CMK (cell line): ENCODE measurements at places on chromosomes 13 and 19.

- DNase-seq, result no peak
These were observed 17.4 kb downstream of the NBEA start for GRCh38 chr13:34959489-34959888.

DNA sequence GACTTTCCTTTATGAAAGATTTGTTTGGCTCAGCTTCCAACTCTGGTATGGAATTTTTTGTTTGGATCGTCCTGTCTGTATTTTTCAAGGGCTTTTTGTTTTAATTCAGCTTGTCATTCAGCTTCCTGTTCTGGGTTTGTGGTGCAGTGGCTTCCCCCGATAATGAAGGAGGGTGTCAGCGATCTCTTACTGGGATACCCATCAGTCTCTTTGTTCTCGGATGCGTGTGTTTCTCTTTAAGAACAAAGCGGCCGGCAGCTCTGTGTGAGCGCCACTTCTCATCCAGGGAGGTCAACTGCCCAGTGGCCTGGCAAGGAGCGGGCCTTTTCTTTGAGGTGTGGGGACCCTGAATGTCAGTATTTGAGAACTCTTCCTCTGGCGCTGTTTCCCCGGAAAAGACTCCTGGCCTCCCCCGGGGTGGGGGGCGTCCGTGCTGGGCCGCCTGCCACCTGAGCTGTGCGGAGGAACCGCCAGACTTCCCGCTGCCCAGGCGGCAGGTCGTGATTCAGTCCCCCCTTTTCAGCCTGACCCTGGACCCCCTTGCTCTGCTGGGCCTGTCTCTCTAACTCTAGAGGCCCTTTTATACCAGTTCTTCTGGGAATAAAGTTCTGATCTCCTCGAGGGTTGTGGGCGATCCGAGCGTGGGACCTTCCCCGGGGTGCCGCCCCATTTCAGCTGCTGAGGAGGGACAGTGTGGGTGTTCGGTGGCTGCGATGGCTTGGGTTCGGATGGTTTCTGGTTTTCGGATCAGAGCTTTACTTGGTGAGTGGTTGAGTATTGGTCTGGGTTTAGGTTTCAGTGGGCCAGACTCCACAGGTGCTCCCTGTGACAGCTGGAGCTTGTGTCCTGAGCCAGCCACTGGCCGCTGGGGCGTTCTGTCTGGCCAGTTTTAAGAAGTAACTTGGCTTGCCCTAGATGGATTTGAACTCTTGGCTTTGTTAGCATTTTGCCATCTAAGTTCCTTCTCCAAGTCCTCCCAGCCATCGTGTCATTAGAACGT lies 3.4 kb downstream of the SF3A2 start:
- peak; percentile 83 for DNase-seq

DNA sequence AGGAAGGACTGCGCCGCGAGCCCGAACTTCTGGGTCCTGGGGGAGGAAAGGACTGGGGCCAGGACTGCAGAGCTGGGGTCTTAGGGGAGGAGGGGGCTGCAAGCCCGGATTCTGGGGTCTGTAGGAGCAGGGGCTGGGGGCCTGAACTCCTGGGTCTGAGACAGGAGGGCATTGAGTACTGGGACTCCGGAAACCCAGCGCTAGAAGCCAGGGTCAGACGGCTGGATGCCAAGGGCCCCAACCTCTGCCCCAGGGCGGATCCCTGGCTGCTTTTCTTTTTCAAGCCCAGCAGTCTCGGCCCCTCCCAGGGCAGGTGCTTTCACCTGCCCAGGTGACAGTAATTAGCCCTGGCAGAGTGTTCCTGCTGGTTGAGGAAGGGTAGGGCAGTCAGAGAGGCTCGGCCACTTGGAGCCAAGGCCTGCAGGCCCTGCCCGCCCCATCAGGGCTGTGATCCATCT lies 2.3 kb downstream of the MYH14 start:
- DNase-seq, result no peak

- DNase-seq, result no peak
These were observed 1146.2 kb upstream of the SPRY2 start for GRCh38 chr13:81487151-81487550.

DNA sequence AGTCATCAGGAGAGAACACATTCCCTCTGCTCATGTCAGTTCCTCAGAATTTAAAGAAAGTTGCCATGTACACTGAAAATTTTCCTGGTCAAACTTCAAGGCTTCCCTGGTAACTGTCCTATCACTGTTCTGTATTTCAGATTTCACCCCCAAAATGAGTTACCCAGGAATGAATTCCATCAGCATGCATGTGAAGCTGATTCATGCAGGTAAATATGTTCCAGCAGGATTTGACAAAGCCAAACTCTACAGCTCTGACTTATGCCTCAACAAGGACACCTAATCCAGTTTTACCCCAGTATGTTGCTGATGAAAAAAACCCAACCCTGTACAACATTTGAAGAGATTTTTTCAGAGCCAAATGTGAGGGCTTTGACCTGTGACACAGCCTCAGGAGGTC lies 21.5 kb downstream of the LIG4 start:
- no peak for DNase-seq

DNA sequence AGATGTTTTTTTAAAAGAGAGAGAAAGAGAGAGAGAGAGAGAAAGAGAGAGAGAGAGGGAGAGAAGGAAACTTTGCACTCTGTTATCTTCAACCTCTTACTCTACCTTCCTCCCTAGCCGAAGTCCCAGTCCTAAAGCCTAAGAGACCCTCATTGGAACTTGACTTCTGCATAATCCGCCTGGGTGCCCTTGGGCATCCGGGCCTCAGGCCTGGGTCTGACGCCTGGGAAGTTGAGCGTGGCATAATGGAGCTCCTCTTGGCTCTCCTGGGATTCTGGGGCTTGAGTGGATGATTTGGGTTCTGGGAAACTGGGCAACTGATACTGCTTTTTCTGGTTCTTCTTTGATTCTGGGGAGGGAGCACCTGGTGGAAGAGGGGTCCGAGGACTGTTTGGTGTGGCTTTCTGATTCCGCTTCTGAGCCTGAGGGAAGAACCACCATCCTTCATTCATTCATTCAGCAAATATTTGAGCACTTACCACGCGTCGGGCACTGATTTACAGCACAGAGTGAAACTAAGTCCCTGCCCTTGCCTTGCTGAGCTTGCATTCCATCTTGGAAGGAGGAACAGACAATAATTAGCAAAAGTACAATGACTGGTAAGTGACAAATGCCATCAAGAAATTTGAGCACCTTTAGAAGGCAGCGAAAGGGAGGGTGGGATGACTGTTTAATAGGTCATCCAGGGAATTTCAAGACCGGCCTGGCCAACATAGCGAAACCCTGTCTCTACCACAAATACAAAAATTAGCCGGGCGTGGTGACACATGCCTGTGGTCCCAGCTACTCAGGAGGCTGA lies 6.3 kb downstream of the SIGLEC10 start:
- DNase-seq, result no peak

GRCh38 chr19:17944301-17944700 lies 11.5 kb downstream of the CCDC124 start:
- no peak for DNase-seq

GRCh38 chr19:14198384-14199376 lies 7.3 kb downstream of the ADGRL1 start:
- DNase-seq, result no peak

DNA sequence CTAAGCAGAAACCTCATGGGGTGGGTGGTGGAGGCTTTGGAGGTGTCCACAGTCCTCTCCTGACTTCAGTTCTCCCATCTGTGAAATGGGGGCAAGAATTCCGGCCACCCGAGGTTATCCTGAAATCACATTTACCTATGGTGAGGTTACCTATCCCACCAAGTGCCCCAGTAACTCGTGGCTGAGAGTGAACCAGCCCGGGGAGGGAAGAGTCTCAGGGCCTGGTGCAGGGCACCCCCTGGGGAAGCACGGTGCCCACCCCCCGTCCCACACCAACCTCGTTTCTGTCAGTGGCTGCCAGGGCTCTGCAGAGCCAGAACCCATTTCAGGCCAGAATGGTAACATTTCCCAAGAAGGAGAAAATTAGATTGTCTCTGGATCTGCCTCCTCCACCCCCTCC lies 83.7 kb upstream of the VSTM2B start:
- no peak for DNase-seq

- DNase-seq, result no peak
These were observed 1442.9 kb downstream of the SLITRK1 start for GRCh38 chr13:82439159-82439904.

- DNase-seq, result no peak
These were observed 76.8 kb downstream of the ESD start for GRCh38 chr13:46720189-46720588.

GRCh38 chr13:105936816-105937215 lies 598.6 kb downstream of the EFNB2 start:
- DNase-seq, result no peak

DNA sequence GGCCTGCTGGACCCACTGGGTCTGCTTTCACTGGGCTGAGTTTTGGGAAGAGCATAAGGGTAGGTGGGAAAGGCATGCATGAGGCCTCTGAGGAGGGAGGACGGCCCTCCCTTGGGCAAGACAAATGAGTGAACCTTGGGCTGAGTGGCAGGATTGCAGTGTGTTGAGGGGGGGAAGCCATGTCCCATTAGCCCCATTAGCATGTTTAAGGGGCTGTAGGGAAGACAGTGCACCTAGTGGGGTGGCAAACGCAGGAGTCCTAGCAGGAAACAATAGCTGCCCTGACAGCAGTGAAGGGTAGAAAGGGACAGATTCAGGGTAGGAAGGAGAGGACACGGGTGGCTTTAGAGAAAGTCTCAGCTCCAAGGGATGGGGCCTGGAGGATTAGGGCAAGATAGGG lies 3.1 kb upstream of the ZBTB45 start:
- DNase-seq, result no peak

GRCh38 chr19:4088975-4089374 lies 22.3 kb upstream of the ZBTB7A start:
- DNase-seq, result peak; percentile 77

GRCh38 chr13:40515702-40516101 lies 150.7 kb downstream of the FOXO1 start:
- DNase-seq, result no peak

- no peak for DNase-seq
These were observed 99.0 kb downstream of the ZNF429 start for GRCh38 chr19:21604351-21604926.

- no peak for DNase-seq
These were observed 211.9 kb downstream of the ZNF536 start for GRCh38 chr19:30584090-30584489.

DNA sequence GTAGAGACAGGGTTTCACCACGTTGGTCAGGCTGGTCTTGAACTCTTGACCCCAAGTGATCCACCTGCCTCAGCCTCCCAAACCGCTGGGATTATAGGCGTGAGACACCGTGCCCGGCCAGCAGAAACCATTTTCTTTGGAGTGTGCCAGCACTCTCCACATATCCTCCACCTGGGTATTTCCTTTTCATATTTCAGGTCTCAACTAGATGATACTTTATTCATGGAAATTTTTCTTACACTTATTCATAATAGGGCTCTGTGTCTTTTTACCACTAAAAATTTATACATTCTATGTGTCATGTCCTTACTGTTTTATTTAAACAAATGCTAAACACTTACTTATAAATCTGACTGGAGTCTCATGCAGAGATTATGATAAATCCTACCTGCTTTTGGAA lies 305.9 kb downstream of the PCDH20 start:
- DNase-seq, result no peak

- no peak for DNase-seq
These were observed 1.1 kb upstream of the LSR start for GRCh38 chr19:35247526-35248309.

GRCh38 chr13:41554626-41555386 lies 97.5 kb downstream of the RGCC start:
- DNase-seq, result no peak

GRCh38 chr19:5828661-5829566 lies 10.6 kb downstream of the FUT6 start:
- DNase-seq, result peak; percentile 73

GRCh38 chr19:49685845-49686332 lies 3.5 kb upstream of the ADM5 start:
- no peak for DNase-seq

GRCh38 chr19:1133471-1133929 lies 29.7 kb downstream of the GPX4 start:
- peak; percentile 93 for DNase-seq

GRCh38 chr13:50370303-50370950 lies 355.2 kb downstream of the KCNRG start:
- no peak for DNase-seq

GRCh38 chr13:44107357-44108121 lies 227.8 kb downstream of the LACC1 start:
- no peak for DNase-seq
